CD14-positive monocyte (primary cell): ENCODE measurements at places on chromosomes 16 and 17. TPM values are rescaled to one million over a fixed set of nuclear protein-coding genes. Genes with fewer than 3 reads are reported as not detected.

Gene TP53TG3C
- not detected for polyA plus RNA-seq

Gene TMEM238L
- not detected in 2 replicates for polyA plus RNA-seq

Gene HS3ST3B1
- 0.32 and 0.46 TPM in 2 replicates for polyA plus RNA-seq

Gene RHBDL3
- polyA plus RNA-seq, result 0.05 TPM in 2 replicates

Gene DNAH9
- polyA plus RNA-seq, result not detected

Gene FSCN2
- polyA plus RNA-seq, result not detected

Gene HEATR9
- not detected for polyA plus RNA-seq

Gene UNC119
- polyA plus RNA-seq, result 189 and 197 TPM in 2 replicates

Gene IST1
- polyA plus RNA-seq, result 102 TPM

Gene SSTR5
- not detected for polyA plus RNA-seq

Gene SEZ6
- 0.33 TPM for polyA plus RNA-seq

Gene SNAI3
- 5.3 TPM for polyA plus RNA-seq

Gene WWOX
- polyA plus RNA-seq, result 4.0 TPM

Gene CD300E
- polyA plus RNA-seq, result 152 and 228 TPM in 2 replicates

Gene ZP2
- not detected for polyA plus RNA-seq

Gene TBC1D3H
- not detected for polyA plus RNA-seq

Gene GLG1
- 24.4 and 51.1 TPM in 2 replicates for polyA plus RNA-seq
